GOT3 (cell line): ENCODE measurements at places on chromosomes 12 and 14.

DNA sequence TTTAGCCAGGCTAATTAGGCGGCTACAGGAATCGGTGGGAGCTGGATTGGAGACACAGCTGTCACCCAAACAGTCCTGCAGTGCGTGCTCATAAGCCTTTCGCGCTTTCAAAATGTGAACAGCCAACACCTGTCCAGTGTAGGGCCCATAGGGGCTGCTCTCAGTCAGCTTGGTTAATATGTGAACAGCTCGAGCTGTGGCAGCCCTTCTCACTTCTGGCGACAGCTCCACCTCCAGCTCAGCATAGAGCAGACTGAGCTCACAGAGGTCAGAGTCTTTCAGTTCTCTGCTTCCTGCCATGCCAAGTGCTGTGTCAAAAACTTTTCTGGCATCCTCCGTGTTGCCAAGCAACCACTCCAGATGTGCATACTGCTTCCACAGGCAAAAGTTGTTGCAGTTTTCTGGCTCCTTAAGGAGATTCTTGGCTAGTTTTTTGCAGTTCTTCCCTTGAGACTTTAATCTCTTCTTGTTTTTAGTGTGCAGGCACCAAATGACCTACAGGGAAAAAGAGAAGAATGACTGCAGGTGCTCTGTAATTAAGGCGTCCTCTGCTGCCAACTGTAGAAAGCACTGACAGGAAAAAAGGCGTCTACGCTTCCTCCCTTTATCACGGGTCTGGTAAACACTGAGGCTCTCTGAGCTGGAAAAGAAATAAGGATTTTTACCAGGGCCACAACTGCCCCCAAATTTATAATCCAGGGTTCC lies 32.5 kb downstream of the PSMC1 start:
- no peak for DNase-seq

DNA sequence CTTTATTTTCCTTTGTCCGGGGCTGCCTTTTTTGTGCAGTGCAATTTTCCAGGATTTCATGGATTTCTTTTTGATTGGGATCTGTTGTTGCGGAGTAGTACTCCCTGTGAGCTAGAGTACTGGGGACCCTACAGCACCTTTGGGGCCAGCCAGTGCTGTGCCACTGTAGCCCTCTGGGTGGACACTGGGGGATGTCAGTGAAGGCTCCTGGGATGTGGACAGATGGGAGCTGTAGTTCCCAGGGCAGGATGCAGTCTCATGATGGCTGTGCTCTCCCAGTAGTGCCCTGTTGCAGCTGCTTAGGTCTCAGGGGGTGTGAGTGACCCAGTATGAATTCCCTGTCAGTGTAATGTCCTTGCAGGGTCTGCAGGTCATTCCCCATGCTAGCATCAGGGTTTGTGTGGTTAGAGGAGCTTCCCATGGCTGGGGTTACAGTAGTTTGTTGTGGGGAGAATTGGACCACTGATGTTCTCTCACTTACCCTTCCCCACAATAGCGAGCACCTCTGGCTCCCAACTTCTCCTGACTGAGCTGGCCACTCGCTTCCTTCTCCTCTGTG lies 72.2 kb downstream of the BRMS1L start:
- no peak for DNase-seq

GRCh38 chr14:35335388-35336092 lies 43.4 kb downstream of the PSMA6 start:
- DNase-seq: no peak

- no peak for DNase-seq
Measured at GRCh38 chr12:623172-623864, 39.9 kb downstream of the NINJ2 start.

DNA sequence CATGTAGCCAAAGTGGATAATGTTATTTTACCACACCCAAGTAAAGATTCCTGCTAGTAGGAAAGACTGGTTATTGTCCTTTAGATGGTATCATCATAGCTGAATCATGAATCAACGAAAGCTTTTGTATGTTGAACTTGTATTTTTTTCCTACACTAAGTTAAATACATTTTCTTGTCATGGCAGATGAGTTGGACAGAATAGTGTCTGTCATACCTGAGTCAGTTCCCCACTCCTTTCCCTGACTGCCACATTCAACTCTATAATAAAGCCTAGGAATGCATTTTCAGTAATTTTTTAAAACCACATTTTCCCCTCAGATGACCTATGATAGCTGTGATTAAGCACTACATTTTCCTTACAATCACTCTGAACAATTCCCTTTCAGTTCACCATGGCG lies 9.3 kb upstream of the PTHLH start:
- no peak for DNase-seq

- no peak for DNase-seq
Measured at GRCh38 chr12:93008044-93008778, 79.1 kb upstream of the EEA1 start.

- DNase-seq: no peak
Measured at GRCh38 chr12:124170760-124171159, 124.1 kb upstream of the RFLNA start.
